ENCODE measurements at places on chromosomes 1 and 21.
A peak's percentile ranks its signal among the peaks of the same experiment; 100 is the strongest.

DNA sequence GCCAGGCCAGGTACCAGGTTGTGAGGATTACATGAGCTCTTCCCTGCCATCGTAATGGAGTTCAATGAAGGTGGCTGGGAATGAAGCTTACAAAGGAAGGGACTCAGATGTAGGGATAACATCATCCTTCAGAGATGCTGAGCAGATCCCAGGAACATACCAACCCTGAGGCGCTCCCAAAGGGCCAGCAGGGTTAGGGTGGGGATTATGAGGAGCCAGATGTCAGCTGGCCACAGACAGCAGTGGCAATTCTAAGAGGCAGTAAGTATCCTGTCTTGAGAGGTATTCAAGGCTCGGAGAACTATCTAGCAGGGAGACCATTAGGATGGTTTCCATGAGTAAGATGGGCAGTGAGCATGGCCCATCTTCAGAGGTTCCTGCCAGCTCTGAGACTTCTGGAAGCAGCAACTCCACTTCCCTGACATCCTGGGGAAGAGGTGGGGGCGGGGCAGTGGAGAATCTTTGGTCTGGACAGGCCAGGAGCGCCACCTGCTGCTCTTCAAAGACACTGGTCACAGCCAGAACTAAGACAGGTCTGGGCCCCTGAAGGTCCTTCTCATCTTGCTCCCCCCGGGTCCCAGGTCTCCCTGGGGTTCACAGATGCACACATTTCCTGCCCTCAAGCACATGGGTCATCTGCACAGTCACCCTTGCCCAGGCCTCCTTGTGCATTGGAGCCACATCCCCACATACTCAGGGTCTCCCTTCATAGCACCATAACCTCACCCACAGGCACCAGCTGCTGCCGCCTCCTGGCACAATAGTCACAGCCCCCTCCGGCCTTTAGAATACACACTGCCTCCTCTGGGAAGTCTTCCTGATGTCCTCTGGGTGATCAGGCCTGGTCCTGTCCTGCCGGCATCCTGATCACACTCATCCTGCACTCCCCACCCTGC, 2.7 kb upstream of the SDC3 start:
- peak; percentile 52 for DNase-seq

DNA sequence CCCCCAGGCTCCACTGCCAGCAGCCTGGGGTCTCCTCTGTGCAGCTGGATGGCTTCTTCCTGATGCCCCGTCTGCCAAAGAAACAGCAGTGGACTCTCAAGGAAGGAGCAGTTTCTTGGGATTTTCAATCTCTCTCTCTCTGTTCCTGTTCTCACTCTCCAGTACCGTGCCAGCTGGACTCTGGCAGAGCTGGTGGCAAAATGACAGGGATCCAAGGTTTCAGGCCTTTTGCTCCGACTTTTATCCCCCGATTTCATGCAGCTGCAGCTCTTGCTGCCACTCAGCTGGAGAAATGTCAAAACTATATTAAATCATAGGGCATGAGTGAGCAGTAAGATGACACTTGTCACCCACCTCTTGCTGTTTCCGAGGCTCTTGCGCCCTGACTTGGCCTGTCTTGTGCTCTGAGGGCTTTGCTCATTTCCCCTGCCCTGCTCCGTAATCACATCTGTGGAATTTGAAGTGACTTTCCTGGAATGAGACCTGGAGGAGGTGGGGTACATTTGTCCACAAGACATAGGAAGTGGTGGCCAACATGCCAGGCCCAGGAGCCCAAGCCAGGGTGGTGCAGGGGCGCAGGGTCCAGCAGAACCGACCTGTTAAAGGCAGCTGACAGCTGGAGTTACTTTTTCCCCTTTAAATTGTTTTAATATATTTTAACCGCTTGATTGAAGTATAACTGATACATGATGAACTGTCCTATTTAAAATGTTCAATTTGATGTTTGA, 576.2 kb downstream of the PTPRU start:
- DNase-seq, result no peak

DNA sequence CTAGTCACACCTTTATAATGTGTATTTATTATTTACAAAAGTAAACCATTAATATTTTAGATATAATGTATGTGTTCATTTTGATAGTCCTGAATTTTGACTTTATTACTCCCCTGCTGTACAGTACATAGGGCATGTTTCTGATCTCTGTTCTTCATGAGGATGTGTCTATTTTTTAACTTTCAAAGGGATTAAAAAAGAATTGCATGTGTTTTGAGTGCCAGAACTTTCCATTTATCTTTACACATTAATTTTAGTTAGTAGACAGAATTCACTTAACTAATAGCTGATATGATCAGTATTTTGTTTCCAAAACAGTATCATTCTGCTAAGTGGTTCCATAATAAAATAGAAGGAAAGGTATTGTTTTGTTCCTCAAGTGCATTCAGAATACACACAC, 3.1 kb downstream of the PBX1 start:
- DNase-seq, result no peak

DNA sequence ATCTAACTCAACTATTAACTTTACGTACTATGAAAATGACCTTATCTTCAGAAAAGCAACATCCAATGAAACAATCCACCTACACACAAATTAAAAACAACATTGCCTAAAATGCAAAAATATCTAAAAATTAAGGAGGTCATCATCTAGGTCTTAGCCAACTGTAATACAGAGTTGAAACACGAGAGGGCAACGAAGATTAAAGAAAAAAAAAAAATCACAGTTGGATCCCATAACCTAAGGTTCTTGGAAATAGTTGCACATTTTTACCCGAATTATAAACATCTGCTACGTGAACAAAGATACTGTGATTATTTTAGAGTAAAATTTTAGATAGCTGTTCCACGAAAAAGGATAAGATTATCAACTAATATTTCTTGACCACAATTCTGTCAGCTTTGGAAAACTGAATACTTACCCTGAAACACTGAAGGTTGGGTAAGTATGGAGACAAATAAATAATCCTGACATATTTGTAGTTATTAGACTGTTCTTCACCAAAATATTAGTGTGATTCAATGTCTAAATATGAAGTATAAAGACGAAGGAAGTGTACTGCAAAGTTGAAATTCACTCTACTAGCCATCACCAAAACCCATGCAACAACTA, 88.0 kb upstream of the AK4 start:
- DNase-seq, result no peak

GRCh38 chr1:53385276-53386225, 57.7 kb upstream of the LRP8 start:
- no peak for DNase-seq

Measured in skeletal muscle cell (primary cell).